ENCODE measurements at places on chromosomes 1 and 21.
A peak's percentile ranks its signal among the peaks of the same experiment; 100 is the strongest.

DNA sequence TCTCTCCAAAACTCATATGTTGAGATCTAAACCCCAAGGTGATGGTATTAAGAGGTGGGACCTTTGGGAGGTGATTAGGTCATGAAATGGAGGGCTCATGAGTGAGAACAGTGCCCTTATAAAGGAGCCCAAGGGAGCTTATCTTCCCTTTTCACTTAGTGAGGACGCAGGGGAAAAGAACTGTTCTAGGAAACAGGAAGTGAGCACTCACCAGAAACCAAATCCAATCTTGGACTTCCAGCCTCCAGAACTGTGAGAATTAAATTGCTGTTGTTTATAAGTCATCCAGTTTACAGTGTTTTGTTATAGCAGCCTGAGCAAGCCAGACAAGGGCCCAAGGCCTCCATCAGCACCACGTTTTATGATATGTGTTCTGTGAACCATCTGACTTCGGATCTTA is 60.3 kb upstream of the LRRC8D start:
- no peak for DNase-seq

DNA sequence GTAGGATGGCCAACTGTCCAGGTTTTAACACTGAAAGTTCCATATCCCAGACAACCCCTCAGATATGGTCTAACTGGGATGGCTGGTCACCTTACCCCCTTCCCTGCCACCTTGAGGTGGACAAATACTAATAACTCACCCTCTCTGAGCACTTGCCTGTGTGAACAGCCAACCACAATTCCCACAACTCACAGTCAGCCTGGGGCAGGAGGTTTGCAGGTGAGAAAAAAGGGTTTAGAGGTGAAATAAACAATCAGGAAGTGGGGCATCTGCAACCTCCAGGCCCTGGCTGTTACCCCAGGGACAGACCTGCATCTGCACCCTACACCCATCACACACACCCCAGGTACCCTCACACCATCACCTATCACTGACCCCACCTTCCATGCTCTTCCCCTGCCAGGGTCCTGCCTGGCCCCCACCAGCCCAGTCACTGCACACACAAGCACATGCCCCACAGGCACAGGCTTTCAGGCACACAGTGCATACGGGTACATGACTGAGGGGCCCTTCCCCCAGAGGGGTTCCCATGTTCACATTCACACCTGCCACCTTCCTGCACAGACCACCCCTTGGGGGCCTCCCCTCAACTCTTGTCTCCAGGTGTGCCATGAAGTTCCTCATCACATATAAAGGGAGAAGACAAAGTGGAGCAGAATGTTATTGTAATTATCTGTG is 679.5 kb downstream of the MATN1 start:
- DNase-seq = no peak

GRCh38 chr1:86175756-86176155 is 19.2 kb upstream of the COL24A1 start:
- DNase-seq = no peak

DNA sequence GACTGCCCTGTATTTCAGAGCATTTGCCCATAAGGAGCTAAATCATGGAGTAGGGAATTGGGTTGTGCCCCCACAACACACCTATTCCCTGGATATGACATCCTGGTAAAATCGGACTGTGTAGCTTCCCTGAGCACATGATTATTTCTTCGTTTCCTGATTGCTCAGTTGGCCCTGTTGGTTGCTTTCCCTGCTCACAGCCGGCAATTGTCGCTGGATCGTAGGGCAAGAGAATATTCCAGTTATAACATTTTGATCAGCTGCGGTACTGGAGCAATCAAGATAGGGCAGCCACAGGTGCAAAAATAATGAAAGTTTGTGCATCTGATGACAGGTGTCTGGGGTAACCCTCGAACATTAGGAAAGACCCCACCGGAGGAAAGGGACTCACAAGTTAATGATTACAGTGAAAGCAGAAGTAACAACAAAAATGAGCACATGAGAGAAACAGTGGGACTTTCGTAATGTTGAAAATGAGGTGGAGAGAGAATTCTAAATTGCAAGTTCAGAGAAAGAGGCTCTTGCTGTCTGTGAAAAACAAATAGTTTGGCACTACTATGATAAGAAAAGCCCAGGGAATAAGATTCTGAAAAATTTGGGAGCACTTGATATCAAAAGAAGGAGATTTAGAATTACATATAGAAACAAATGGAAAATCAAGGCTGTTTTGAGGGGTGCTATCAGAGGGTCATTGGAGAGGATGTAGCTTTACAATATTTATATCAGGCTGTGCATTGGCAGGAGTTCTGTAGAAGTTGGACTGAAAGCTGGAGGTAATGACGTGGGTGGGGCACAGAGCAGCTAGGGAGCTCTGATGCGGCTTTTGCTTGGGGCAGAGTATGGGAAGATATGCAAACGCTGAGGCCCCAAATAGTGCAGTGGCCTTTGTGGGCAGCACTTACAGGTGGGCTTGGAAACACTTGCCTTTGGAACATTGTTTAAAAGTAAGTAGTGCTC is at the start of gene MAB21L3:
MAB21L3 (plus strand) TSS at position 833 of the 957 bp plus-strand sequence. CDS start 1,217 bp downstream, outside the sequence.
- no peak for DNase-seq

- no peak for DNase-seq
These were observed 1.4 kb downstream of the DENND1B start for GRCh38 chr1:197773856-197774255.

DNA sequence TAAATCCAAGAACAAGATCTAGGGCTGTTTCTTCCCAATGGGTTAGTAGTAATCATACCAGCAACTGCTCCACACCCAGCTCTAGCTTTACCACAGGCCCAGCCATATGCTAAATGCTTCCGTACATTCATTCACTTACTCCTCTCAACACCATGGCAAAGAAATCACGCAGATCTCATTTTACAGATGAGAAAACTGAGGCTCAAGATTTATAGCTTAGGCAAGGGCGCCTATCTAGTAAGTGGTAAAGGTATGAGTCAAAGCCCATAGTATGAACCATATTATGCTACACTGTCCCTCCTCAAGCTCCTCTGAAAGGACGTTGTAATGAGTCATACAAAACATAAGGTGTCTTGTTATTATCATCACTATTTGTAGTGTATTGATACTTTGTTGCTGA is 82.2 kb downstream of the NIBAN1 start:
- DNase-seq = no peak

DNA sequence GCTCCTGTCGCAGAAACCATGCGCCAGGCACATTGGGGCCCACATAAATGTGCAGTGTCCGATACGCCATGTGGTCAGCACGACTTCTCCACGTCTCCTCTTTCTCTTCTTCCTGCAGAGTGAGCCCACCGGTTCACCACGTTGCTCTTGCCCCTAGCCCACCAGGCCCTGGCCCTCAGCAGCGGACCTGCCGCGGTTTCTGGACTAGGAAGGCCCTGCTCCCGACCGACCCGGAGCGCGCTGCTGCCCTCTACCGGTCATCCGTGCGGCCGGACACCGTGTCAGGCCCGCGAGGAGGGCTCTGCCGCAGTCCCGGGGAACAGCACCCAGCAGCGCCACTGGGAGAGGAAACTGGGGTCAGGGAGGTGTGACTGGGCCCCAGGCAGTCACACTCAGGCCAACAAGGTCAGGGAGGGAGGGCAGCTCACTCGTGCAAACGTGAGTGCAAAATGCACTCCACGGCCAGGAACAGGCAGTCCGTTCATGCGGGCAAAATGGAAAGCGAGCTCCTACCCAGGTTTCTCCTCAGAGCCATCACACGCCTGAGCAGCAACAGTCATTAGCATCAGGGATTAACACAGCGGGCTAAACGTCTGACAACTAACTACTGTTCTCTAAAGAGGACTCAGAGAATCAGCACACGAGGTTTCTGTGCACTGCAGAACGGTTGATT is 13.7 kb downstream of the TLR5 start:
- DNase-seq = no peak

GRCh38 chr1:193520472-193520871 is 334.1 kb upstream of the B3GALT2 start:
- DNase-seq = no peak

GRCh38 chr1:57340334-57341070 is 83.4 kb downstream of the DAB1 start:
- no peak for DNase-seq

DNA sequence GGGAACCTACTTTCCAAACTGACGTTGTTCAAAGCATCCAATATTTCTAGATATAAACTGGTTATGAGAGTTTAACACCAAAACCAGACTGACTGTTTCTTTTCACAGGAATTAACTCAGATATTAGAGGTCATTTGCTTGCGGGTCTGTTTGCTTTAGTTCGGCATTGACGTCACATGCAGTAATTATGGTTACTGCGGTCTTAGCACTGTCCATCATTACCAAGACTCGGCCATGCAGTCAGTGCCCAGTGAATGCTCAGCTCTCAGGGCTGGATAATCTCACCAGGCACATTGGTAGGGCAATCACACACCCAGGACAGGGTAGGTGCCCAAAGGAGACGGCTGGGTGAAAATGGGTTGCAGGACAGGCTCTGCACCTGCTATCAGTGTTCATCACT is 9.9 kb upstream of the F3 start:
- DNase-seq = no peak

GRCh38 chr1:237717106-237717505 is 173.6 kb downstream of the ZP4 start:
- DNase-seq = no peak

GRCh38 chr1:228842094-228842775 is 107.0 kb downstream of the RHOU start:
- no peak for DNase-seq

GRCh38 chr1:235018720-235019444 is 109.8 kb downstream of the TOMM20 start:
- DNase-seq = no peak

- DNase-seq = peak; percentile 22
These were observed 436 bp upstream of the TTLL7 start for GRCh38 chr1:83999316-83999819.

GRCh38 chr21:42227909-42228708 is 9.2 kb downstream of the ABCG1 start:
- DNase-seq = no peak

DNA sequence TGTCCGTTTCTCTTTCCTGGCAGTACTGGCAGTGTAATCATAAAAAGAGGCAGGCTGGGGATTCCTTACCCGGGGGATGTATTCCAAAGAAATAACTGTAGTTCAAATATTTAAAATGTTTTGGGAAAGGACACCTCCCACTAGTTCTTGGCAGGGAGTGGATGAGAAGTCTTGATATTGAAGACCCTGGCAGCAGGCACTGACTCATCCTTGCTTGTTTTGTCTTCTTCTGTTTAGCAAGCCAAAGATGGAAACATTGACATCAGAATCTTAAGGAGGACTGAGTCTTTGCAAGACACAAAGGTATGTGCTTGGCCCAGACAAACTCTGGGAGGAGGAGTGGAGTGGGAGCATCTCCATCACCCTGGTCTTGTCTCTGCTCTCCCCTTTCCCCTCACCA is 639 bp downstream of the IL20 start:
- no peak for DNase-seq
